A549 treated with CORT108297 at 1 μM for 4 hours (cell line): ENCODE measurements at places on chromosomes 4 and X. TPM values are rescaled to one million over a fixed set of nuclear protein-coding genes. Genes with fewer than 3 reads are reported as not detected.

Gene ADAM29
- total RNA-seq: not detected in 5 replicates

Gene LRRC66
- total RNA-seq: 0.05 to 0.18 TPM (median 0.10 TPM) in 5 replicates

Gene SEC24B
- 15.5 to 20.2 TPM (median 19.4 TPM) in 5 replicates for total RNA-seq

Gene KIAA1210
- not detected in 5 replicates for total RNA-seq

Gene ADRA2C
- total RNA-seq: 5.9 to 11.6 TPM (median 11.3 TPM) in 5 replicates

Gene TRIM60
- not detected in 5 replicates for total RNA-seq

Gene ANK2
- 0.69 to 1.6 TPM (median 0.75 TPM) in 5 replicates for total RNA-seq
